Right atrium auricular region (tissue), 2 donors: ENCODE measurements at places on chromosomes 12 and 14. TPM values are rescaled to one million over a fixed set of nuclear protein-coding genes. Genes with fewer than 3 reads are reported as not detected.
A peak's percentile ranks its signal among the peaks of the same experiment; 100 is the strongest.

Gene UNC79
- 0.31 TPM for total RNA-seq

Gene EXOC3L4
- total RNA-seq: not detected

- no peak for DNase-seq
- H3K4me1 ChIP-seq: peaks cover 31% of the 10 kb centered on the region
- peak overlapping the region; percentile 99 for H3K27ac ChIP-seq
- H3K4me3 ChIP-seq: peak overlapping the region; percentile 92
- no peaks in the 10 kb centered on the region for H3K36me3 ChIP-seq
- no peaks in the 10 kb centered on the region for H3K27me3 ChIP-seq
Measured at GRCh38 chr14:103384450-103385151, 614 bp upstream of the MARK3 start.

GRCh38 chr14:51262868-51263267, 22.8 kb downstream of the TMX1 start:
- no peak overlapping the region for H3K27ac ChIP-seq
- DNase-seq: no peak
- no peaks in the 10 kb centered on the region for H3K27me3 ChIP-seq
- H3K4me1 ChIP-seq: no peaks in the 10 kb centered on the region
- H3K4me3 ChIP-seq: no peak overlapping the region
- H3K36me3 ChIP-seq: no peaks in the 10 kb centered on the region

GRCh38 chr12:77841521-77841920, 10.8 kb downstream of the NAV3 start:
- no peak for DNase-seq
- H3K36me3 ChIP-seq: no peaks in the 10 kb centered on the region
- peaks cover 8% of the 10 kb centered on the region for H3K4me1 ChIP-seq
- no peak overlapping the region for H3K4me3 ChIP-seq

DNA sequence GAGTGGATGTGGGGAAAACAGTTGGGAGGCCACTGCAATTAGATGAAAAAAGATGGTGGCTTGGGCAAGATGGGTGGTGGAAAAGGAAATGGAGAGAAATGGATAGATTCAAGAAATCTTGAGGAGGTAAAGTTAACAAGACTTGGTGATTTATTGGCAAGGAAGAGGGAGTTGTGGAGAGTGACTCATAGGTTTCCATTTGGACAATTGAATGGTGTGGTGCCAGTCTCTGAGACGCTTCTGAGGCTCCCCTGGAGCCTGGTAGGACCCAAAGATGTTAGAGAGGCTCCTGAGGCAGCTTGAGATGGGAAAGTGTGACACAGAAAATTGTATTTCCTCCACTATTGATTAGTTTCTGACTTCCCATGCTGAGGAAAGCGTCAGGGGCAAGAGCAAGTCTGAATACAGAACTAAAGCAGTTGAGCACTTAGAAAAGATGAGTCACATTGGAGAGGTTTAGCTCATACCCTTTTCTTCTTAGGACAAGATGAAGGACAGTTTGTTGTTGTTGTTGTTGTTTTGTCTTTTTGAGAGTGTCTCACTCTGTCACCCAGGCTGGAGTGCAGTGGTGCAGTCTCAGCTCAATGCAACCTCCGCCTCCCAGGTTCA, 4.5 kb downstream of the PRPF40B start:
- no peak overlapping the region for H3K4me3 ChIP-seq
- H3K4me1 ChIP-seq: no peaks in the 10 kb centered on the region
- DNase-seq: no peak
- H3K27ac ChIP-seq: no peak overlapping the region
- no peaks in the 10 kb centered on the region for H3K27me3 ChIP-seq

- no peaks in the 10 kb centered on the region for H3K36me3 ChIP-seq
- no peak overlapping the region for H3K27ac ChIP-seq
- no peaks in the 10 kb centered on the region for H3K27me3 ChIP-seq
- DNase-seq: no peak
- H3K4me1 ChIP-seq: no peaks in the 10 kb centered on the region
- H3K4me3 ChIP-seq: no peak overlapping the region
Measured at GRCh38 chr12:61385771-61386170, 874.4 kb upstream of the USP15 start.

DNA sequence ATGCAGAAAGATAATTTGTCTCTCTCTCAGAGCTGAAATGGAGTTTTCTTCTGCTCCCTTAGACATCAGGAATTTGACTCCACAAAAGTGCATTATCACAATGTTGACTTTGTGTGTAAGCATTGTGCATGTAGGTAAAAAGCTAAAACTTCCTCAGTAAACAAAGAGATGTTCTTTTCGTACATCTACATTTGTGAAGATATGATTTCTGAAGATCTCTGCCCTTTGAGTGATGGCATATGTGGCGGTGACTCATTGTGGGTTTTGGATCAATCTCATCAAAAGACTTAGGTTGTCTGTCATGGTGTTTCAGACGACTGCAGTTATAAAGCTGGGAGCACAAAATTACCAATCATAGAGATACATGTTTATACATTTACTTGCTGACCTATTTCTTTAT, 411.4 kb upstream of the LMO3 start:
- DNase-seq: no peak

Gene ACSS3
- 32.3 TPM for total RNA-seq

DNA sequence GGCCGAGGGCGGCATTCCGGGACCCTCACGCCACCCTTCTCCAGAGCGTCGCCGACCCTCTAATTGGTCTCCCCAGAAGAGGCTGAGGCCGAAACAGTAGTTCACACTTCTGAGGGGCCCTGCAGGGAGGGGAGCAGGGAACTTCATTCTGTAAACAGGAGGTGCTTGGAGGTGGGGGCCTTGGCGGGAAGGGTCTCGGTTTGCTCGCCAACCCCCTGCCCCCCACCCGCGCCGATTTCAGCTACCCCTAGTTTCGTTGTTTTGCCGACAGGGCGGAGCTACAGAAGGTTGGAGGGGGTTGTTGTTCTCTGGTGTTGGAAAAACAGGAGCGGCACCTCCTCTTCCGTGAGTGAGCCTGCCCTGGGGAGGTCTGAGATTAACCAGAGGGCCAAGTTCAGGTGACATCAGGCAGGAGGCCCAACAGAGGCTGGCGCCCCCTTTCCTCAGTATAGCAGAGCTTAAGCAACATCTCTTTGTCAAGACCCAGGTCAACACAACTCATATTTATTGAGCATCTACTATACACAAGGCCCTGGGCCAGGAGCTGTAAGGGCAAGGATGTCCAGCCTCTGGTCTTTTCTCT, 682 bp downstream of the ERBB3 start:
- DNase-seq: no peak
- no peaks in the 10 kb centered on the region for H3K36me3 ChIP-seq
- peak overlapping the region; percentile 35 for H3K27ac ChIP-seq
- H3K27me3 ChIP-seq: no peaks in the 10 kb centered on the region
- peaks cover 15% of the 10 kb centered on the region for H3K4me1 ChIP-seq

GRCh38 chr12:129902371-129903091, 1.3 kb downstream of the TMEM132D start:
- no peaks in the 10 kb centered on the region for H3K27me3 ChIP-seq
- no peak overlapping the region for H3K4me3 ChIP-seq
- no peaks in the 10 kb centered on the region for H3K36me3 ChIP-seq
- DNase-seq: no peak

- no peak overlapping the region for H3K4me3 ChIP-seq
- no peak for DNase-seq
- peak overlapping the region; percentile 65 for H3K27ac ChIP-seq
- no peaks in the 10 kb centered on the region for H3K27me3 ChIP-seq
Measured at GRCh38 chr12:14952299-14952921, 9.0 kb downstream of the ARHGDIB start.

Gene SLC38A1
- total RNA-seq: 116 TPM

DNA sequence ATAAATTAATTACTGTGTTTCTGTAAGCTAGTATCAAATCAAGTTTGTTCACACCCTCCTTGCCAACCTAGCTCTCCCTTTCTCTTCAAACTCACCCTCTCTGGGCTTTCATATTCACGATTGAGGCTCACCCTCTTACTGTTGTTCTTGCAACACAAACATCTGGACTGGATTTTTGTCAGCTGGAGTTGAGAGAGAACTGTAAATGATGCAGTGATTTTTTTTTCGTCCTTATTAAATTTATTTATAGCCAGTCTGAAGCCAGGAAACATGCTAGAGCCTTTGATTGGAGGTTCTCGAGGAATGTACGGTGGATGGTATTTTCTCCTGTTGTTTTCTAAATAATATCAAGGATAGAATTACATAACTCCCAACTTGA, 485.1 kb downstream of the ZFP36L1 start:
- no peaks in the 10 kb centered on the region for H3K36me3 ChIP-seq
- no peak for DNase-seq
- no peaks in the 10 kb centered on the region for H3K4me1 ChIP-seq

DNA sequence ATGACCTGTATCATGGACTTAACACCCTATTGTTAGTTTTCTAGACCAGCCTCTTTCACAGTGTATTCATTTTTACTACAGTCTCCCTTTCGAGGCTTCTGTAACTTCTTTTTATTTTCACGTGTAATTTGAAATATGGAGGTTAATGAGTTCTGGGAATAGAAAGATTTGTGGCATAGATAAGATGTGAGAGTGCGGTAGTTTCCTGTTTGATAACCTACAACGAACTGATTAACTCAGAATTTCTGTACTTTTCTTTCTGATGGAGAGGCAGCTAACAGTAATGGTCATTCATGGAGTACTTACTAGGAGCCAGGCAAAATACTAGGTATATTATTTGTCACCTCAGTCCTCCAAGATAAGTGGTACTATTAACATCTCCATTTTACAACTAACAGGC, 21.2 kb downstream of the POLR3B start:
- H3K36me3 ChIP-seq: peaks cover 49% of the 10 kb centered on the region
- H3K4me3 ChIP-seq: no peak overlapping the region
- no peaks in the 10 kb centered on the region for H3K27me3 ChIP-seq
- H3K27ac ChIP-seq: no peak overlapping the region
- no peaks in the 10 kb centered on the region for H3K4me1 ChIP-seq

- no peaks in the 10 kb centered on the region for H3K36me3 ChIP-seq
- no peak overlapping the region for H3K4me3 ChIP-seq
- H3K4me1 ChIP-seq: no peaks in the 10 kb centered on the region
- no peak overlapping the region for H3K27ac ChIP-seq
Measured at GRCh38 chr14:106605548-106606448, 1079.4 kb downstream of the TMEM121 start.

DNA sequence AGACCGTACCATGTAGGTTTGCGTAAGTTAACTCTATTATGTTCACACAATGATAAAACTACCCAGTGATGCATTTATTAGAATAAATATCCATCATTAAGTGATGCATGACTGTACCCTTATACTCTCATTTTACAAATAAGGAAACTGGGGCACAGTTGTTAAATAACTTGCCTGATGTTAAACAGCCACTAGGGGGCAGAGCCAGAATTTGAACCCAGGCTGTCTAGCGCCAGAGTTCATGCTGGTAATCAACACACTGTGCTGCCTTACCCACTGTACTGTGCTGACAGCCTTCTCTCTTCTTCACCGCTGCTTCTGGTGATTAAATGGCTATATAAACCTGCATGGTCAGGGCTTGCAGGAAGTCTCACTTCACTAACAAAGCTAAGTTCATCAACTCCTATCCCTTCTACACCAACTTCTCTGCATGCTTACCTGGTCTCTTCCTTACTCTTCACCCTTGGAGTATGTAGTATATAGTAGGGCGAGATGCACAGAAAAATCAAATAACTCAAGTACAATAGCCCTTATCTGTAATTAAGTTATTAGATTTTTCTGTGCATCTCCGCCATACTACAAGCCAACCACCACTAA, 43.6 kb upstream of the APPL2 start:
- no peak overlapping the region for H3K27ac ChIP-seq
- DNase-seq: no peak
- no peaks in the 10 kb centered on the region for H3K27me3 ChIP-seq
- H3K36me3 ChIP-seq: no peaks in the 10 kb centered on the region
- H3K4me1 ChIP-seq: no peaks in the 10 kb centered on the region
- H3K4me3 ChIP-seq: no peak overlapping the region

Gene HOXC13
- total RNA-seq: not detected

- no peak for DNase-seq
- no peak overlapping the region for H3K4me3 ChIP-seq
- H3K4me1 ChIP-seq: peaks cover 21% of the 10 kb centered on the region
Measured at GRCh38 chr12:997505-997904, 6.5 kb downstream of the ERC1 start.

- H3K27me3 ChIP-seq: no peaks in the 10 kb centered on the region
- H3K27ac ChIP-seq: no peak overlapping the region
- H3K4me1 ChIP-seq: no peaks in the 10 kb centered on the region
Measured at GRCh38 chr12:119744900-119745606, 77.1 kb downstream of the PRKAB1 start.

Gene R3HDM2
- total RNA-seq: 47.8 TPM

DNA sequence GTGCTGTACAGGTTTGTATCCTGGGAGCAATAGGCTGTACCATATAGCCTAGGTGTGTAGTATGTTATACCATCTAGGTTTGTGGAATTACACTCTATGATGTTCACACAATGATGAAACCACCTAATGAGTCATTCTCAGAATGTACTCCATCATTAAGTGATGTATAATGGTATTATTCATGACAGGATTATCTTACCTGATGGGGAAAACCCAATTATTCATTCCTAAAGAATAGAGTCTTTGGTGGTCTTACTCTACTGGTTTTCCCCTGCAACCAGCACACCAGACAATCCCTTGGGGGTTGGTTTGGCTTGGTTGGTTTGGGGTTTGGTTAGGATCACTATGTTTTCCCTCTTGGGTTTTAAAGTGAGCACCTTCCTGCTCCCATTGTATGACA, 12.6 kb upstream of the OR10P1 start:
- H3K4me1 ChIP-seq: peaks cover 4% of the 10 kb centered on the region
- no peak overlapping the region for H3K27ac ChIP-seq
- H3K27me3 ChIP-seq: no peaks in the 10 kb centered on the region
- no peaks in the 10 kb centered on the region for H3K36me3 ChIP-seq
- no peak for DNase-seq
- no peak overlapping the region for H3K4me3 ChIP-seq

DNA sequence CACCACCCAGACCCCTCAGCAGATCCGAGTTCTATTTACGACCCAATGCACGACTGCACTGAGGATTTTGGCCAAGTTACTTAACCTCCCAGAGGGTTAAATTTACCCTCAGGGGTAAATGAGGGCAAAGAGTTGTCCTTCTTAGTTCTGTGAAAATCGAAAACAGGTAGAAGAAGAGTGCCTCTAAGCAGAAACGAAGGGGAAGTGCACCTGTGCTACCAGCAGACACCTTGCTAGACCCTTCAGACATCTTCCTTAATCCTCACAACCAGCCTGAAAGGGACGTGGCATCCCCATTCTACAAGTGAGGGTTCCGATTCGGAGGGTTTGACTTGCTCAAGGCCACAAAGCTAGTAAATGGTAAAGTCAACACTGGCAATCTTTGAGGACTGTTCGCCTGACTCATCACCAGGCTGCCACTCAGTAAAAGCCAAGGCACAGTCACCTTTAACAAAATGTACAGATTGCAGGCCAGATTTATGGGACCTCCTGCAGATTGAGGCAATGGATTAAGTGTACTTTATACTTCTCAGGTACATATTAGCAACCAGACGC, 1.6 kb downstream of the GSG1 start:
- peak overlapping the region; percentile 86 for H3K27ac ChIP-seq
- peak overlapping the region; percentile 45 for H3K4me3 ChIP-seq
- H3K4me1 ChIP-seq: no peaks in the 10 kb centered on the region
